SW480 (cell line): ENCODE measurements at places on chromosomes 6 and 20.

DNA sequence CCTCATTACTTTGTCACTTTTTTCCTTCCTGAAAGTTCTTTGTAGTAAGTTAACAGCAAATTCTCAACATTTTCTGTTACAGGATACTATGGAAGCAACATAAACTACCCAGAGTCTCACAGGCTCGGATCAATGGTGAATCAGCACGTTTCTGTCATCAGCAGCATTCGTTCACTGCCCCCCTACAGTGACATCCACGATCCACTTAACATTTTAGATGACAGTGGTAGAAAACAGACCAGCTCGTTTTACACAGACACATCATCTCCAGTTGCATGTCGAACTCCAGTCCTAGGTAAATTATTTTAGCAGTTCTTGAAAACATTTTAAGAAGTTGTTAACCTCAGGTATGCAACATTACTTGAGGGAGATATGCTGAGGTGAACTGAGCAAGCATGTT, 51.6 kb downstream of the RFX6 start:
- no peak for DNase-seq

DNA sequence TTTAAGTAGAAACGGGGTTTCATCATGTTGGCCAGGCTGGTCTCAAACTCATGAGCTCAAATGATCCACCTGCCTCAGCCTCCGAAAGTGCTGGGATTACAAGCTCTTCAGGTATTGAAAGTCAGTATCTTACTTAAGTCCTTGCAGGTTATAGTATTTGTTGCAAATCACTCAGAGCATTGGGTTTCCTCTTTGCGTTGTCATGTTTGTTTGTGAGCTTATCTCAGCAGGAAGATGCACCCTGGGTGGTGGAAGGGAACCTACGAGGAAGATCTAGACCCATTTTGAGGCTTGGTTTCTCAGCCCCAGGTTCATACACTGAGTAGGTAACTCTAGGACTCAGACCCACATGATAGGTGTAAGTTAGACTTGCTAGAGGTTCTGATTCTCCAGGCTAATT, 18.6 kb downstream of the MYH7B start:
- DNase-seq = no peak

GRCh38 chr20:11852811-11853210, 64.9 kb upstream of the BTBD3 start:
- peak; percentile 27 for DNase-seq

DNA sequence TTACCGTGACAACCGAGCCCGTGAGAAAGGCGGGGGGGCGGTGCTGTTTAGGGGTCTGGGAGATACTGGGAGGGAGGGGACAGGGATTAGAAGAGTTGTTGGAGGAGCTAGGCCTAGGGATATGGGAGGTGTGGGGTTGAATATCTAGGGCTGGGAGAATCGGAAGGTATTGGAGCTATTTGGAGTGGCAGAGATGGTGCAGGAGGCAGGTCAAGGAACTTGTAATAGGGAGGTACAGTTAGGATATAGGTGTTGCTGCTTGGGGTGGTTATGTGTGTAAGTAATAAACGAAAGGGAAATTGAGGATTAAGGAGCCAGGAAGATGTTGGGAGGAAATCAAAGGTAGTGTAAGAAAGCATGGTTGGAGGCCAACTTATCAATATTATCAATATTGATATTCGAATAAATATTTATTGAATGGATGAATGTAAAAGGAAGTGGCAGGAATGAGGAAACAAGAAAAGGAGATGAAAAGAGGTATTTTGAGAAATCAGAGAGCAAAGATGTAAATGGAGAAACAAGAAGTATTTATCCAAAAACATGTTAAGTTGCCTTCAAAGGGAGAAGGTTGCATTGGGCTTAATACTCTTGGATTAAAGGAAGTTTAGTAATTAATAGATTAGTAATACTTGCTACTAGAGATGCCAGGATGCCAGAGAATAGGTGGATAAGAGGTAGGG, 602 bp downstream of the PPP1R11 start:
- no peak for DNase-seq

DNA sequence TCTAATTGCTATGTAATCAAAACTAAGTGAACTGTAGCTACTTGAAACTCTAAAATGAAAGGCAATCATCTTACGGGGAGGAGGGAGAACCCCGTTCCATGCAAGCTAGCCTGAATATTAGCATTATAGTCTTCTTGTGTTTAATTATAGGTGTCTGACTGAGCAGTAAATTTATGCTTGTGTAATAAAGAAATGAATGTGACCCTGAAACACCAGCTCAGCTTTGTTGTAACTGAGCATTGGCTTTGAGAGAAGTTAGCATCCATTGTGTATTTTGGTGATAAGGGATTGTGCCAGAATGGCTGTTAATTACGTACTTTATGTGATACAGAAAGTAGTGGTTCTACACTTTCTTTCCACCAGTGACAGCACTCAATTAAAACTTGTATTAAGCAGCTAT, 86.9 kb downstream of the QKI start:
- no peak for DNase-seq

GRCh38 chr6:125255201-125255600, 46.6 kb downstream of the HDDC2 start:
- DNase-seq = no peak

- DNase-seq = no peak
Observed at GRCh38 chr6:73343164-73343563, 10.9 kb downstream of the DPPA5 start.

GRCh38 chr6:40251637-40252300, 317.5 kb upstream of the MOCS1 start:
- DNase-seq = no peak

DNA sequence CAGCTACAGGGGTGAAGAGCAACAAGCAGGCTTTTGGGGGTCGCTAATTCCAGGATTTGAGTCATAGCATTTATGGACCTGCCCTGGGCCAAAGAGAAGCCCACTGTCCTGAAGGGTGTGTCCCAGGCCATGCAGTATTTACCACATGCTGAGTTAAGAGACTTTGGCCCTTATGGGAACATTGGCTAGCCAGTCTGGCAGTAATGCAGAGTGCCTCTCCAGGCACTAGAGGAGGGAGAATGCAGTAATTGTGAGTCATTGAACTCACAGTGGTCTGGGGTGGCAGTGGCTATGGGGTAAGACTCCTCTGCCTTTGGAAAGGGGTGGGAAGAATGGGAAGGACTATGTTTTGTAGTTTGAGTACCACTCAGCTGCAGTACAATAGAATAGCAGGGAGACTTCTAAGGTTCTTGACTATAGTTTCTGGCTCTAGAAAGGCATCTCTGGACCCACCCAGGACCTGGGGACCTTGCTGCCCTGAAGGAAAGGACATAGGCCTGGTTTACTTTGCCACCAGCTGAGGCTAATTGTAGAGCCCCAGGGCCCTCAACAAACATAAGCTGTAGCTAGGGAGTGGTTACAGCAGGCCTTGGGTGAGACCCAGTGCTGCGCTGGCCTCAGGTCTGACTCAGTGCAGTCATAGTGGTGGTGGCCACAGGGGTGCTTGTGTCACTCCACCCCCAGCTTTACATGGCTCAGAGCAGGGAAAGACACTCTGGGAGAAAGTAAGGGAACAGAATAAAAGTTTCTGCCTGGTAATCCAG, 520.9 kb downstream of the HTR1B start:
- no peak for DNase-seq

GRCh38 chr6:158660333-158660754, 10.5 kb downstream of the SYTL3 start:
- DNase-seq = peak; percentile 41

- peak; percentile 52 for DNase-seq
Observed at GRCh38 chr20:48635791-48636267, 192.0 kb downstream of the PREX1 start.

- no peak for DNase-seq
Observed at GRCh38 chr6:157361886-157362285, 19.1 kb upstream of the ZDHHC14 start.

- no peak for DNase-seq
Observed at GRCh38 chr6:98056955-98057354, 773.9 kb upstream of the MMS22L start.

DNA sequence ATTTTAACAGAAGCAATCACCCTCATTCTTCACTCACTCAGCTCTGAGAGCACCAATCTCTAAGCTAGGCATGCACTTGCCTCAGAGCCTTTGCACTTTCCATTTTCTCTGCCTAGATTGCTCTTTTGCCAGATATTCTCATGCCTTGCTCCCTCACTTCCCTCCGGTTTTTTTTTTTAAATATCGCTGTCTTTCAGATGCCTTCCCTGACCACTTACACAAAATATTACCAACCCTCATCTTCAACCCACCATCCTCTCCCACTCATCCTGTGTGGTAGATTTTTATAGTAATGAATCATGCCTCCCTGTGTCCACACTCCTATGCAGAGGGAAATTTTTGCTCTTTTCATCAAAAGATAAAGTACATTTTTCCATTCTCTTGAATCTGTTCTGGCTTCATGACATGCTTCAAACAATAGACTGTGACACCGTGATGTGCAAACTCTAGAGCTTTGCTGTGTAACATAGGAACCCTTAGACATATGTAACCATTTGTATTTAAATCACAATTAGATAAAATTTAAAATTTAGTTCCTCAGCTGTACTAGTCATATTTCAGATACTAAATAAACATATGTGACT, 437.1 kb downstream of the UTRN start:
- DNase-seq = no peak
